ENCODE measurements at places on chromosomes 3 and 15.

DNA sequence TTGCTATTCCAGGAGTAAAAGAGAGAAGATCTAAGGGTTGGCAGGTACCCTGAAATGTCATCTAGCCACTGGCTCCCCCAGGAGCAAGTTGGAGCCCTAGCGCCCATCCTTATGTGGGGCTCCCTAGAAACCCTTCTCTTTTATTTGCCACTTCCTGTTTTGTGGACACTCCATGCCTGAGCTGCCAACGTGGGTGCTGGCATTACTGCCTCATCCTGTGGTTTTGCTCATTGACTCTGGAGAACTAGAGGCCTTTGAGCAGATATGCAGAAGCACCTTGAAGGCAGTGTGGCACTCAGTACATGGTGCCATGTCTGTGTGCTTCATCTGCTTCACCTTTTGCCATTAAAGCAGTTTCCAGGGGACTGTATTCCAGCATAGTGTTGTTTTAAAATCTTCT is 8.1 kb downstream of the EDEM1 start:
- DNase-seq, result no peak

- no peak for DNase-seq
These were observed at the start of gene LINGO1 for GRCh38 chr15:77632534-77633133. TSS of gene LINGO1 (minus strand) at chr15:77632912. CDS start at chr15:77632315, 597 bp downstream.

DNA sequence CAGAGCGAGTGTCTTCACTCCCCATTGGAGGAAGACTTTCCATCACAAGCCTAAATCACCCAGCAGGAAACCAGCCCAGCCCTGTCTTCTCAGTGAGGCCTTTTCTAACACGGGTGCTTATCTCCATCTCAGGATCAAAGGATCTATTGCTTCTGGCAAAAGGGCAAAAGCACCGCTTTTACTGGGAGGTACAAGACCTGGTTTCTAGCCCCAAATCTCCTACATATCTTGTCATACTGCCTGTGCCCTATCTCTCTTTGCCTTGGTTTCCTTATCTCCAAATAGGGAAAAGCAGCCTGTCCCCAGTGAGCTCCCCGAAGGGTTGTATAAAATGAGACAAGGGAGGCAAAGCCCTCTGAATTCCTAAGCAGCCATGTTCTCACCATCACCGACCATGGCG is 5.2 kb downstream of the GLB1 start:
- DNase-seq, result no peak

DNA sequence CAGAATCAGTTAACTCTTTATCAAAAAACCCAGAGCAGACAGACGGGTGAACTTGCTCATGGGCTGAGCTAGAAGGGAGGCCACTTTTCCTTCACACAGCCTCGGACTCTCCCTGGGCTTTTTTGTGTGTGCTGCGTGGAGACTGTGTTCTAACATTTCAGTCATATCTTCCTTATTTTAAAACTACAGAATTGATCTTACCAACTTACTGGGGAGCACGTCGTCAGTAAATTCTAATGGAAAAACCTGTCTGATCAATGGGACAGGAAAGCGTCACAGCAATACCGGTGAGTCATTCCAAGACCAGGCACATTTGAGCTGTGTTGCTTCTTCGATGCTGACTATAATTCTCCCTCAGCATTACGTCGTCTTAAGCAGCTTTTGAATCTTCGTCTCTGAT is 145.1 kb downstream of the LPP start:
- no peak for DNase-seq

GRCh38 chr3:187745201-187746058 is at the start of gene BCL6:
TSS of gene BCL6 (minus strand) at chr3:187745468. CDS start at chr3:187733693, 11,775 bp downstream.
- DNase-seq, result peak; percentile 95

DNA sequence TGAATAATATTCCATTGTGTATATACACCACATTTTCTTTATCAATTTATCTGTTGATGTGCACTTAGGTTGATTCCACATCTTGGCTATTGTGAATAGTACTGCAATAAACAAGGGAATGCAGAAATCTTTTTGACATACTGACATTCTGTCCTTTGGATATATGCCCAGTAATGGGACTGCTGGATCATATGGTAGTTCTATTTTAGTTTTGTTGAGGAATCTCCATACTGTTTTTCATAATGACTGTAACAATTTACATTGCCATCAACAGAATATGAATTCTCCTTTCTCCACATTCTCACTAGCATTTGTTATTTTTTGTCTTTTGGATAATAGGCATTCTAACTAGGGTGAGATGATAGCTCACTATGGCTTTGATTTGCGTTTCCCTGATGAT is 174.7 kb downstream of the IGSF11 start:
- no peak for DNase-seq

- DNase-seq, result peak; percentile 84
These were observed 14.4 kb downstream of the NR2F2 start for GRCh38 chr15:96344706-96345559.

DNA sequence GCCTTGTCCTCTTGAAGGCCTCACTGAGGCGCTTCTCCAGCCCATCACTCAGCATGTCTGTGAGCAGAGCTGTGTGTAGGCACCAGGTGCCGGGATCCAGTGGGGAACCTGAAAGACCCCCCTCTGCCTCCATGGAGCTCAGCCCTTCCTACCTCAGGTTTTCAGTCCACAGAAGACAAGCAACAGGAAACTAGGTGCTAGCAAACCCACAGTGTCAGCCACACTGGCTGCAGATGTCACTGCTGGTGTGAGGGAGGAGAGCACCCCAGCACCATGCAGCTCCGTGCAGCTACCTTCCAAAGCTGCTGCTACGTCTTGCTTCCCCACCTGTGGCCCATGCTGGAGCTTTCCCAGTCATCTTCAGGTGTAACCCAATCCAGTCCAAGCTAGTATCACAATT is 17.9 kb downstream of the PSTPIP1 start:
- no peak for DNase-seq

DNA sequence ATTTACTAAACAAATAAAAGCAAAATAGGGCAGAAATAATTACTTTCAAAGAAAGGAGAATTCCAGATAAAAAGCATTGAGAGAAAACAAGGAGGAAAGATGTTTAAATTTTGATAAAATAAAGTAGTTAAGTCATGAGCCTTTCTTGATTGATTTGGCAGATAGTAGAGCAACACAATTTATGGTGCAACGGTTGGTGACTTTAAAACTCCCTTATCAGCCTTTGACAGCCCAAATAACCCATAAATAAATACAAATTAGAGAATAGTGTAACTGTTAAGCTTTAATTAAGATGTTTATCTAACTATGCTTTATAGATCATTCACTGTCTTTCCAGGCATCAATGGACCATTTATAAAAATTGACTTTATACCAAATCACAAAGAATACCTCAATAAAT is 54.0 kb upstream of the EIF1B start:
- DNase-seq, result no peak
